Esophagus squamous epithelium (tissue), 5 donors: ENCODE measurements at places on chromosomes 11 and 22.

GRCh38 chr11:75654314-75654713 lies 14.5 kb downstream of the MAP6 start:
- no peak for DNase-seq

DNA sequence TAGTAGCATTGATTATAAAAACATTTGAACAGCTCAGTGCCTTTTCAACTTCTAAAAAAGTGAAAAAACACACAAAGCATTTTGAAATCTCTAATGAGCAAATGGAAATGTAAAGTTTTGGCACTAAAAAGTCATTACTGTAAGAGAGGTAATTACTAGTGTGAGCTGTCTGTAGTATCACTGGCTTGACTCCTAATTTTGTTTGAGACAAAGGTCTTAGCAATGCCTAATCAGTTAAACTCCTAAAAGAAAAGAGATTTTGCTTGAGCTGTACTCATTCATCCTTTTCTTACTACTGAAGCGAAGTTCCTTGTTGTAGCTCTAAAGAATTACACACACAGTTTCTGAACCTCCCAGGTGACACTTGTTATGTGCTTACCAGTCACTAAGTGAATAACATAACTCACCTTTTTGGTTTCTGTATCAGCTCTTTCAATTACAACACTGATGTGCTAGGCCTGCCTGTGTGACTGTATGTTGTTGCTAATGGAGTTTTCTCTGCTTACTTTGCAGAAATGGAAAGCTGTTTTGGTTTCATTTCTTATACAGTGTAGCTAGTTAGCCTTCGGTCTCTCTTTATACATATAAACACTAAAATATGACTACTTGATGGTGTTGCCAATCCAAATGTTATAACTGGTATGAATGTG lies 924.4 kb upstream of the TENM4 start:
- no peak for DNase-seq

DNA sequence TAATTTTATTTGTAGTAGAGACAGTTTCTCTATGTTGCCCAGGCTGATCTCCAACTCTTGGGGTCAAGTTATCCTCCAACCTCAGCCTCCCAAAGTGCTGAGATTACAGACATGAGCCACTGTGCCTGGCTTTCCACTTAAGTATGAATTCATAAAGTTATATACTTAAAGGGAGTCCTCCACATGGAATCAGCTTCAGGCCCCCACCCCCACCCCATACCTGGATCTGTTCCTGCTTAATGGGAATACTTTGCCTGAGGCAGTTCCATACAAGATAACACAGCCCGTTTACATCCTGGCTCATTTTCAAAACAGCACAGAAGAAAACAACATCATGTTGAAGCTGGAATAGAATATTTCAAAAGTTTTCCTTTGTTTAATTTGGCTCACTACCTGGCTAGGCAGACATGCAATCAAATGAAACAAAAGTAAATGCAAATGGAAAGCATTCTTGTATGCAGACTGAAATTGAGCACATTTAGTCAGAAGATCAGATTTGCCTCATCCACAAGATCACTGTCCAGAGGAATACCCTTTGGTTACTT lies 82.4 kb downstream of the FAT3 start:
- no peak for DNase-seq

GRCh38 chr22:20013382-20013871 lies 3.2 kb downstream of the ARVCF start:
- no peak for DNase-seq

DNA sequence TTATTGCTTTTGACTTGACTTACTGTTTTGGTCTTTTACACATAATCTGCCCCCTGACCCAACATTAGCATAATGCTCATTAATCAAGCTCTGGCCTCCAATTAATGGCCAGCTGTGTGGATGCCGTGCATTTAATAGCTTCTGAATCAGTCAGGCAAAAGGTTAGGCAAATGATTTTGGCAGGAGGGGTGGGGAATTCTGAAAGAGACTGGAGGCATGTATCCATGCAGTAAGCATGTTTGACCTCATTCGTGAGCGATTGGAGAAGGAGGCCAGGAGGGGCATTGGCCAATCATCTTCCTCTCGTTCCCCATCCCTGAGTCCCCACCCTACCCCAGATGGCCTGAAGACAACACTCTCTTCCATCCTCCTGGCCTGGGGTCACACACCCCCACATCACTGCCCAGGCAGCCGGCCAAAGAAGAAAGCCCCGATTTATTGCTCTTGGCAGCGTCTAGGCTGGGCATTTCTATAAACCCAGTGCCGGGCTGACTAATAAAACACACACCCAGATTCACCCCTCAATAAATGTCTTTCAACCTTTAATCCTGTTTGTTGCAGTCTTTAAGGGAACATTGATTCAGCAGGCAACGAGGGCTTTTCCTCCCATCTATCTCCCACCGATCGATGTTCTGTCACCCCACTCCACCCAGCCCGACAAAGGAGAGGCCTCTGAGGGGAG lies 150.0 kb downstream of the OPCML start:
- no peak for DNase-seq

- no peak for DNase-seq
Measured at GRCh38 chr22:48705917-48706605, 1121.6 kb downstream of the BRD1 start.

GRCh38 chr11:17401316-17401715 lies 12.9 kb upstream of the KCNJ11 start:
- no peak for DNase-seq

- DNase-seq = no peak
Measured at GRCh38 chr11:106076171-106076918, 802 bp downstream of the KBTBD3 start.

GRCh38 chr11:116984589-116984988 lies 113.6 kb downstream of the SIK3 start:
- no peak for DNase-seq

DNA sequence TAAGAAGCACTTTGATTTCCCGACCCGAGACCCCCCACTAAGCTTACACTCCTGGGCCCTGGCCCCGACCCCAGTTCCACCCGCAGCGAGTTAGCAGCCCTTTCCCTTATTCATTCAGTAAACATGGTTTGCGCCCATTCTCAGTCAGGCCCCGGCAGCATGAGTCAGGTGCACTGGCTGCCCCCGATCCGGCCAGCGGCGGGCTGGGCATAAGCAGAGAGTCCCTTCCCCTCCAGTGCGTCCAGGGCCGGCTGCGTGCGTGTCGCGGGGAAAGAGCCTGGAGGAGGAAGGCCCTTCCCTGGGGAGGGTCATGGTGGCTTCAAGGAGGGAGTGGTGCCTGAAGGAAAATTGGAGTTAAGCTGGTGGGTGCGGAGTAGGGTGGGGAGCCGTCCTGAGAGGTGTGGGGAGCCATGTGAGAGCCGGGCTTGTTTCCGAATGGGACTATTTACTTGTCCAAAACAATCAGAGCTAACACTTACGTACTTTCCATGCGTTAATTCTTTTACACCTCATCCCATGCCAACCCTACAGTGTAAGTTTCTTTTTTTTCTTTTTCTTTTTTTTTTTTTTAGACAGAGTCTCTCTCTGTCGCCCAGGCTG lies 657 bp downstream of the IGHMBP2 start:
- no peak for DNase-seq

GRCh38 chr22:19035474-19036228 lies 86.6 kb downstream of the DGCR2 start:
- no peak for DNase-seq

- DNase-seq = no peak
Measured at GRCh38 chr22:36213586-36213985, 12.0 kb upstream of the APOL4 start.

GRCh38 chr22:26573026-26573662 lies 16.8 kb downstream of the TPST2 start:
- no peak for DNase-seq

DNA sequence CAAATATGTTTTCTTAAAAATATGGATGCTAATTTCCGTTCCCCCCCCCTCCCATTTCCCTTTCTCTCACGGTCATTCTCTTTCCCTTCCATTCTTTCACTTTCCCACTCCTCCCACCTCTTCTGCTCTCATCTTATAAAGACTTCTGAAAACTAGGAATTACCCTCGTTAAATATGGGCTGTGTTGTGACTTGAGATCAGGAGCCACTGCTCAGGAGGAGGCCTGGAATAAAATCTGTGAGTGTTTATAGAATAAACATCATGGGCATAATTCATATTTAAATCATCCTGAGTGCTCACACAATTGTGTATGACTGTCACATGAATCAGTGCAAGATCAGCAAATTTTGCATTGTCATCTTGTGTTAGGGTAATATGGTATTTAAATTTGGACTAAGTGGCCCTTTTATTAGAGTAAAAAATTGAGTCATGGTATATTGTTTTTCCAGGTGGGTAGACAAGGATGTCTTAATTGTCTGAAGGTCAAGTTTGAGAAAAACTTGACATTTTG lies 208.0 kb downstream of the DDX10 start:
- no peak for DNase-seq

DNA sequence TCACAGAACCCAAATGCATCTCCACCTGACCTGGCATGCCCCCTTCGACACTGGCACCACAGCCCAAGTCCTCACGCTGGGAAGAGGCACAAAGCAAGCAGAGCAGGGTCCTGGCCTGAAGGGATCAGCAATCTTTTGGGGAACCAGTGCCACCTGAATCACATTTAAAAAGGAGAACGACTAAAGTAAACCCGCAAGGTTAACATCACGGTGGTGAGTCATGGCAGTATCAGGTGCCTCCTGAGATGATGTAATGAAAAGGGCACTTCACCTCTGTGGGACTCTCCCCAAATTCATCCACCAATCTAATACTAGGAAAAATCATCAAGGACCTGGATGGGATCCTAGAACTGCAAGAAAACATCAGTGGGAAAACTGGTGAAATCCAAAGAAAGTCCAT lies 44.9 kb downstream of the PACSIN2 start:
- DNase-seq = no peak

- no peak for DNase-seq
Measured at GRCh38 chr11:58125469-58125868, at the start of gene OR9I1. OR9I1 (minus strand) TSS chr11:58125530; CDS start chr11:58119444, 6,086 bp downstream.

DNA sequence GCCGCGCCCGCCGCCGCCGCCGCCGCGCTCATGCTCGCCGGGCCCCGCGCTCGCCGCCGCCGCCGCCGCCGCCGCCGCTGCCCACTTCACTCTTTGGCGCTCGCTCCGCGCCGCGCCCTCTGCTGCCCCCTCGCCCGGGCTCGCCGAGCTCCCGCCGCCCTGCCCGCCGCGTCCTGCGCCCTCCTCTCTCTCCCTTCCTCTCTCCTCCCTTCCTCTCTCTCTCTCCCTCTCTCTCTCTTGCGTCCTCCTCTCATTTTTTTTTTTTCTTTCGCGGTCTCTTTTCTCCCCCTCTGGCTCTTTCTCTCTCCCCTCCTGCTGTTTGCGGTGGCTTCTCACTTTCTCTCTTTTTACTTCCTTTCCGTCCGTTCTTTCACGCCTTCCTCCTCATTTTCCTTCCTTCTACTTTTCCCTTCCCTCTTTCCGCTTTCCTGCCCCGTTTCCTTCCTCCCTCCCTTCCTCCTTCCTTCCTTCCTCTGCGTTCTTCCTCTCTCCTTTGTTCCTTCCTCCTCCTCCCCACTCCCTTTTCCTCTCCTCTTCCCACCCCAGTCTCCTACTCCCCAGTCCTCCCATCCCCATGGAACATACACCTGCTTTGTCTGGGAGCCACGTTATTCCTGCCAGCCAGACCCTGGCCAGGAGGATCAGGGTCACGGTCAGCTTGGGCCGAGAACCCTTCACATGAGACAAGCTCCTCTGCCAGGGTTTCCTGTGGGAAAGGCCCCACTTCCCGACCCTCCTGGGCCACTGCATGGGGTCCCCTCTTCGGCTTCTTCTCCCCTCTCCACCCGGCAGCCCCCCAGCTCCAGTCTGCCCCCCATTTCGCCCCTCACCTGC lies 19.3 kb upstream of the SHISAL1 start:
- no peak for DNase-seq
